ENCODE measurements at places on chromosomes 1 and 21.

- no peak for DNase-seq
Observed at GRCh38 chr1:165395478-165395877, 39.0 kb upstream of the LMX1A start.

DNA sequence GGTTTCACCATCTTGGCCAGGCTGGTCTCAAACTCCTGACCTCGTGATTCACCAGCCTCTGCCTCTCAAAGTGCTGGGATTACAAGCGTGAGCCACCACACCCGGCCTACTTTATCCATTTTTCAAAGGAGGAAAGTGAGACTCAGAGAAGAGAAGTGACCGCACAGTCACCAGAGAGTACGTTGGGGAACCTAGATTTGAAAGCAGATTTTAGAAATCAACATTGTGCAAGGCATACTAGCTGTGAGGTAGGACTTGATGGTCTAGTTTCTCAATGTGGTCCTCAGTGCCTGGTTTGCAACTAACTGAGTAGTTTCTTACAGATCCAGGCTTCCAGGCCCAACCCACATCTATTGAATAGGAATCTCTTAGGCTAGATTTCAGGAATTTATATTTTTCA is 1.7 kb upstream of the PRCC start:
- DNase-seq = no peak

GRCh38 chr1:31443673-31444072 is 30.7 kb downstream of the SERINC2 start:
- no peak for DNase-seq

DNA sequence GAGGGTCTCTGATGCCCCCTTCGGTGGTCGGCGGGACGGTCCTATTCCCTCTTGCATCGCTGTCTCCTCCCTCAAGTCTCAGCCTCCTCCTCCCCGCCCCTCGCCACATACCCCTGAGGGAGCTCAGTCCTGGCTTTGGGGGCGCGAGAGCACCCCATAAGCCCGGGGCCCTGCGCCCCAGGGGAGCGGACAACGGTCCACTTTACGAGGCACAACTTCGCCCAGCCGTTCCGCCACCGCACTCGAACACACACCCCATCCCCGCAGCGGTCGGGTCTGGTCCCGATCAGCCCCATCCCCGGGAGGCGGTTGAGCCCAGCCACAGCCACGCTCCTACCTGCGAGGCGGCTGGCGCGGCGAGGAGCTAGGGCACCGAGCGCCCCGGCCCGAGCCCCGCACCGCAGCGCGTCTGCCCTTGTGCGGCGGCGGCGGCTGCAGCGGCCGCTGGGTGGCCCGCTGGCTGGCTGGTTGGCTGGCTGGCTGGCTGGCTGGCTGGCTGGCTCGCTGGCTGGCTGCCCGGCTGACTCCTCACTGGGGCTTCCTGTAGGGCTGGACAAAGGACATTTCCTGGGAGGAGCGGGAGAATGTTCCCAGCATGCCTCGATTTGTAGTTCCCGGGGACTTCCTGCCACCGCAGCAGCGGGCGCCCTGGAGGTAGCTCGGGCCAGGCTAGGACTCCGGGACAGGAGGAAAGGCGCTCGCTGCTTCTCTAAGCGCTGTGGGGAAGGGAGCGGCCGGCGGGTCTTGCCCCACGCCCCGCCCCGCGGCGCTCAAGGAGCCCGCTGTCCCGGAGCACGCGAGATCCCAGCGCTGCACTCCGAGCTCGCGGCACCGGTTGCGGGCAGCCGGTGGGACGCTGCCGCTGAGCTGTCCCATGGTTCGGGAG is at the start of gene ZNF697:
Gene ZNF697, minus strand, starts transcription at position 533 of the 886 bp plus-strand sequence. CDS start 22,166 bp downstream, outside the sequence.
- DNase-seq = peak; percentile 98

GRCh38 chr21:34965200-34966174 is 83.6 kb downstream of the RUNX1 start:
- DNase-seq = peak; percentile 69

DNA sequence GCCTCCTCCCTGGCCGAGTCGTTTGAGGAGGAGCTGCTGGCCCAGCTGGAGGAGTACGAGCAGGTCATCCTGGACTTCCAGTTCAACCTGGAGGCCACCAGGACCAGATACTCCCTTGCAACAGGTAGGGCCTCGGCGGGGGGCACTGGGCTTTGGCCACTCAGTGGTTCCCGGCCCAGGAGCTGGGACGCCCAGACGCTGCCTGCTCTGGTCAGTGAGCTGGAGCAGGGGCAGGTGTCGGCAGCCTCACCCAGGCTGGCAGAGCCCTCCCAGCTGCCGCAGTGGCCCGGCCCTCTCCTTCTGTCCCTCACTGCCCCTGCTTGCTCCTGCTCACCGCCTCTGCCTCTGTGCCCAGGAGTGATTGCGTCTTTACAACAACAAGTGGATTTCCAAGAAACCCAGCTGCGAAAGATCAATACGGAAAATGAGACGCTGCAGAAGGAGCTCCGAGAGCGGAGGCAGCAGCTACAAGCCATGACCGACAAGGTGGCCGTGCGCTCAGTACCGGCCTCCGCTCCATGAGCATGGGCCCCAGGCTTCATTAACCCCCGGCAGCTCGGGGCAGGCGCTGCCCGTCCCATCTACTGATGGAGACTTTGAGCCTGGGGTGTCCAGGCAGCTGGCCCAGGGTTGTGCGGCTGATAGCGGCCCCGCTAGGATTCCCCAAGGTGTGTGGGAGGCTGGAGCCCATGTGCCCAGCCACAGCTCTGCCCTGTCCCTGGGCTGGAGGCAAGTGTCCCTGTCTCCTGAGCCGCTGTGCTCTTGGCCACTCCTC is 9.0 kb upstream of the SMIM1 start:
- DNase-seq = no peak

DNA sequence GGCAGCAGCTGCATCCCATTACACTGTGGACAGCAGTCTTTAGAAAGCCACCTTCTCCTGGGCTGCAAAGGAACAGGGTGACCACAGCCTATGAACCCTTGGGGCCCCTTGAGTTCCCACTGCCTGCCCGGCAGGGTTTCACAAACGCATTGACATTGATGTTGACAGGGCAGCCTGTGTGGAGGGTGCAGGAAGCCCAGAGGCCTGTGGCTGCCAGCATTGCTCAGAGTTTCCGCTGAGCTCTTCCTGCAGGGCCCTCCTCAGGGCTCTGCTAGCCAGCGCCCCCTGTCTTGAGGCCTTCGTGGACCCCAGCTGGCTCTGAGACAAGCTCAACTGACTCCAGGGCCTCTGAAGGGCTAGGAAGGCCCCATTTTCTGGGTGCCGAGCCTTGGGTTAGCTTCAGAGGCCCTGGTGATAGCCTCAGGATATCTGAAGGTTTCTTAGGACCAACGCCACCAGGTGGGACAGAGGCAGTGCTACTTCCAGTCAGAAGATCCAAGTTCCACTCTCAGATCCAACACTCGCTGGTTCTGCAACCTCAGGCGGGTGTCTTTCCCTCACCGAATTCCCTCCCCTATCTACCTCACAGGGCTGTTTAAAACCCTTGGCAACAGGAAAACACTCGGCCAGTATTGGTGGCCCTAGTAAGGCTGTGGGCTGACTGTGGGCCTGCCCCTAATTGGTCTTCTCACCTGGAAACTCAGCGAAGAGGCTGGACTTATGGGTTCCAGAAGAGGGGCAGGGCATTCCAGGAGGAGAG is 27.2 kb upstream of the EPS8L3 start:
- peak; percentile 71 for DNase-seq

- no peak for DNase-seq
Observed at GRCh38 chr1:180392020-180392419, 110.4 kb downstream of the ACBD6 start.

- DNase-seq = no peak
Observed at GRCh38 chr21:27528697-27529096, 561.8 kb upstream of the ADAMTS5 start.

DNA sequence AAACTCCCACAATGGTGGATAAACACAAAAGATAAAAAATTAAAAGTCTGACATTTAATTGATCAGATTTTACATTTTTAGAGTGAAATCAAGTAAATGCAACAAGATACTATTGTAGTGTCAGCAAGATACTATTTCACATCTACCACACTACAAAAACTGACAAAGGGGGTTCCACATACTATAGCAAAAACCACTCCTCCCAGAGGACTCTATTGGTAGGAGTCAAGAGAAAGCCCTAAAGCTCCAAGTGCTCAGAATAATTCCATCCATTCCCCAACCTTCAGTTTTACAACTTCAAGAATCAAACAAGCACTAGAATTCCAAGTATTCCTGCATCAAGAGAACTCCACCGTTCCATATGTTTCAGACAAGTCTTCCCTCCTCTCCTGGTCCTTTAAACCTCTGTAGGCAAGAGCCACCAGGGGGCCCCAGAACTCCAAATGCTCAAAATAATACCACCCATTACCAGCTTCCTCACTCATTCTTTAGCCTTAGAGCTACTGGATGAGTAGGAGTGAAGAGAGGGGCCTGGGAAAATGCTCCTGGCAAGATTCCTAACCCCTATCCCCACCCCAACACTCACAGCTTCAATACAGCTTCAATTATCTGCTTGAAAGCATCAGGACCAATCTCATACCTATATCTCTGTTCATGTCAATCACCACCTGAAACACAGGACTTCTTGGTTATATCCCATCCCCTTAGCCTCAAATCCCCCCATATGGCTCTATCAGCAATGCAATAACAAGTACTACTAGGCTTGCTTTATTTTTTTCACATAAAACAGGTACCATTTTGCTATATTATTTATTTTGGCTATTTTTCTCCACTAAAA is 9.9 kb downstream of the TOR1AIP2 start:
- DNase-seq = no peak

GRCh38 chr1:42081475-42081874 is 71.7 kb upstream of the GUCA2B start:
- no peak for DNase-seq

GRCh38 chr1:22096036-22096435 is 43.5 kb downstream of the CDC42 start:
- no peak for DNase-seq

GRCh38 chr1:17437580-17438317 is 1.7 kb downstream of the RCC2 start:
- DNase-seq = no peak

DNA sequence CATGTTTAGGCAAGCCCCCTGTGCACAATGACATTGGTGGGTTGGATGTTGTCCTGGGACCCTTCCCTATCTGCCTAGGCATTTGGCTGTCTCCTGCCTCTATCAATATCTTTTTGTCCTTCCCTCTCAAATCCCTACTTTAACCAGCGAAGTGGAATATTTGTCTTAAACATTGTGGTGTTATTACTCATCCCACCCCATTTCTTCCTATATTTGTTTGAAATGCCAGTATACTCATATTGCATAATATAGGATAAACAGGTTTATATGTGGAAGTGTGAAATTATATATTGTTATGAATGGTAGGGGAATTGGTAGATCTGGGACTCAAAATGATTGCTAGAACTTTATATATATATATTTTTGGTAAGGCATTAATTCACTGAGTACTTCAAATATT is 80.0 kb downstream of the ADGRL2 start:
- DNase-seq = no peak

- no peak for DNase-seq
Observed at GRCh38 chr1:21664806-21665588, 4.2 kb downstream of the RAP1GAP start.

GRCh38 chr1:30137001-30137400 is 586.4 kb downstream of the MATN1 start:
- no peak for DNase-seq

GRCh38 chr1:24704411-24705259 is 40.6 kb upstream of the CLIC4 start:
- DNase-seq = peak; percentile 40

DNA sequence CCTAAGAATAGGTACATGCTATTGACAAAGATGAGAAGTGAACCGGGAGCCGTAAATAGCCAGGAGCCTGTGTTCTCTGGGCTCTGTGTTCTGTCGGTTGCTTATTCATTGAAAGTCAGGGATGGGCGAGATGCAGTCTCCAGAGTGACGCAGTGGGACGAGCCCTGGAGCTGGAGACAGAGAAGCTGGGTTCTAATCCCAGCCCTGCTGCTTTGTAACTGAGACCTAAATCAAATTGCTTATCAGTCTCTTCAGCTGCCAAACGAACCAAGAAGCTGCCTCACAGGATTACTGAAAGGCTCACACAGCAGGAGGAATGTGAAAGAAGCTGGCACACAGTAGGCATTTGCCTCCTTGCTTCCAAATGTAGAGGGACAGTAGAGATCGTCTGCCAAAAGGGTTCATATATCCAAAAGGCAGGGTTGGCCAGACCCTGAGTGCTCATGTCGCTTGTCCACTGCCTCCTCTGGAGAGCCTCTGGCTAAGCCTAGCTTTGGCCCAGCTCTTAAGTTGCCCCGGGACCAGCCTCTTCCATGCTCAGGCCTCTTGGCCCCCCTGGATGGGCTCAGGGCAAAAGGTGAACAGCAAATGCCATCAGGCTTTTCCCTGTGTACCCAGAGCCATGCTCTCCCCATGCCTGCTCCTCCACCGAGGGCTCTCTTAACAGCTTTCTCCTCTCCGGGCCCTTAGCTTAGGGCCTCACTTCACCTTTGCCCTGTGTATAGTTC is 134.2 kb upstream of the IPO9 start:
- no peak for DNase-seq

DNA sequence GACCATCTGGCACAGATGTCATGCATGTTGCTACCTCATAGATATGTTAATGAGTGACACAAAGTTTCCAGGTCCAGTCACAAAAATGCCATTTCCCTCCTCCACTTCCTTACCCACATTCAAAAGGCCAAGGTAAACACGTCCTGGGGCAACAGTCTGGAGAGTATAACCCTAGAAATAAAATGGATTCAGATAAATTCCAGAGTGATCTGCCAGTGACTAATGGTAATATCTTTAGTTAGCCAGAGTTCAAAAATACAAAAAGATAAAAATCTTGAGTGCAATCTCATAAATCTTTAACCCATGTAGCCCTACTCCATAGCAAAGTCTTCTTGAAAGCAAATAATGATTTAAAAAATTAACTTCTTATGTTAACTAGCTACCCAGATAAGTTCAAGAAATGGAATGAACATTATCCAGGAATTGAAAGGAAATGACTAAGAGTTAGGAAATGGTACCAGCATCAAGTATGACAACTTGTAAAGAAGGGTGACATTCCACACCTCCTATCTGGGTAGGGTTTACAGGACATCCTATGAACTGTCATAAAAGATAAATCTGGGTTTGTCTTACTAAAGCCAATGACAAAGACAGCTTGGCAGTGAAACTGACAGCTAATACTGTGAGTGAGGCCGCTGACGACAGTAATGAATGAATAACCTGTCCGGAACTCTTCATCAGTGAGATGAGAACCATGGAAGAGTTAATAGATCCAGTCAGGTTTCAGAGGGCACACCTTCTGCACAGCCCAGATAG is 18.1 kb downstream of the RGS2 start:
- no peak for DNase-seq

- DNase-seq = no peak
Observed at GRCh38 chr1:23905461-23906025, 7.6 kb downstream of the CNR2 start.

DNA sequence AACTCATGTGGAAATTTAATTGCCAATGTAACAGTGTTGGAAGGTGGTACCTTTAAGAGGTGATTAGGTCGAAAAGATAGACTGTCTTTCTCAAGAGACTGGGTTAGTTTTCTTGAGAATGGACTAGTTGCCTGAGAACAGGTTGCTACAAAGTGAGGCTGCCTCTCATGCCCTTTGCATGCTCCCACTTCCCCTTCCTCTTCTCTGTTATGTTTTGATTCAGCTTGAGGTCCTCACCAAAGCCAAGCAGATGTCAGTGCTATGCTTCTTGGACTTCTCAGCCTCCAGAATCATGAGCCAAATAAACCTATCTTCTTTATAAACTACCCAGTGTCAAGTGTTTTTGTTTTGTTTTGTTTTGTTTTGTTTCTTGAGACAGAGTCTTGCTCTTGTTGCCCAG is 187.0 kb upstream of the RUNX1 start:
- no peak for DNase-seq

GRCh38 chr1:207244409-207244801 is 77.1 kb upstream of the CD55 start:
- no peak for DNase-seq
